ENCODE measurements at places on chromosomes 2 and 18. TPM values are rescaled to one million over a fixed set of nuclear protein-coding genes. Genes with fewer than 3 reads are reported as not detected.

DNA sequence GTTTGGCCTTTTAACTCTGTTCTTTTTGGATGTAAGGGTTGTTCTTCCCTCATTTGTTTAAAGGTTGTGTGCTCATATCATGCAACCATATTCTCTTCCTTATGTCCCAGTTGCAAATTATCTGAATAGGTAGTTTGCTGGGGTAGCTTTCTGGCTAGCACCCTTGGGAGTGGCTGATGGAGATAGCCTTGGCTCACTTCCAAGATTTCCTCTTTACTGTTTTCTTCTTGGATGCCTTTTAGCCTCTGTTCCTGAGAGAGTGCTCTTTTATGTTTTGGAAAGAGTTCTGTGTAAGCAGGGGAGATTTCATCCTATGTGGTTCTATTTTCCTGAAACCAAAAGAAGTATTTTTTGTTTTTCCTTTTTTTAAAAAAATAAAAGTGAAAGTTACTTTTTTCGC, 25.4 kb downstream of the USP14 start:
- no peak for DNase-seq

DNA sequence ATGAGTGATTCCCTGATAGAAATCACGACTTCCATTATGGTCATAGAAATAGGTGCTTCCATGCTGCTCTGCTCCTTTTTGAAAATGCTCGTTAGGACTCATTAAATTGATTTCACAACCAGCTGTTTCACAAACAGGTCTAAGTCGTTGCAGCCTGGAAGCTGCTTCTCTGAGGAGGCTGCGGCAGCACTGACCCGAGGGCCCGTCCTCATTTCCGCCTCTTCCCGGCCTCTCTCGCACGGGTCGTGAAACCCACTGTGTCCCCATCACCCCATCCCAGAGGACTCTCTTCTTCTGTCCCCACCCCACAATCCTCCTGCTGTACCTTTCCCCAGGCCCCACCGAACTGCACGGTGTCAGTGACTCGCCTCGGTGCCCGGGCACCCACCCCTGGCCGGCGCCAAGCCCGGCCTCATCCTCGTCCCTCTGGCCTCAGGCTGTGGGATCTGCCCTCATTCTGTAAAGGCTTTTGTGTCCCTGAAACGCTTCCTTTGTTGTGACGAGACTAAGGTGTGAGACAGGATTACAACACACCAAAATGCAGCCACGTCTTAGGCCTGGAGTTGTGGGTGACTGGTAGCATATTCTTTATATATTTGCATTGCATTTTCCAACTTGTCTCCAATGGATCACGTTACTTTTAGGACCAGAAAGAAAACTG, 112.7 kb upstream of the CTDP1 start:
- DNase-seq: no peak

- no peak for DNase-seq
These were observed 158.5 kb downstream of the CDCA7 start for GRCh38 chr2:173513107-173513727.

GRCh38 chr2:127082974-127083373, 24.0 kb downstream of the BIN1 start:
- no peak for DNase-seq

DNA sequence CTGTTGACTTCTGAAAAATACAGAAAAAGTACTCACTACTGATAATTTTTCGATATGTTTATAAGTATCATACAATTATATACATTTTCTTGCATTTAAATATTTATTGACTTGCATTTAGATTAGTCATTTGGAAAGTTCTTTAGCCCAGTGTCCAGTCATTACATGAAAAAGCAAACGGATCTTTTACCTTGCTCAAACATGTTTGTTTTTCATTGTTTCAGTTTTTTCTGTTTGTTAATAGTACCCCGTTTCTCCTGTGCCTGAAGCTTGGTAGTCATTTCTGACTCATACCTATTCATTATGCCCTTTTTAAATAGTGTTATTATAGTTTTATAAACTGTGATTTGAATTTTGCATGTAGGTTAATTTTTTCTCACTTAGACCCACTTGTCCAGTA, 28.1 kb downstream of the CEP192 start:
- no peak for DNase-seq

DNA sequence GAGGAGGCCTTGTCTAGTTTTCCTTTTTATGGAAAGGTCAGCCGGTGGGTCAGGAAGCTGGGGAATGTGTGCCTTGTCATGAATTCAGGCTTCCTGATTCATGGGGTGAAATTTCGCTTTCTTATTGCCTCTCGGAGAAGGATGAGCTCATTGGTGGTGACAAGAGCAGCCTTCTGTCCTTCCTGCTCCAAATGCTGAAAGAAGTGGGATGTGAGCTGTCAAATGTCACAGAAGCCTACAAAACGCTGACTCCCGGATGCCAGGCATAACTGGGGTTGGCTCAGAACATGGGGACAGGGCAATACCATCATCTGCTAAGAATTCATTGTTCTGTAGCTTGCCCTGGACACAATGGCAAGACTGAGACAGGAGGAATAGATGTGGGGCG, 55.8 kb upstream of the FAM136A start:
- peak; percentile 9 for DNase-seq

DNA sequence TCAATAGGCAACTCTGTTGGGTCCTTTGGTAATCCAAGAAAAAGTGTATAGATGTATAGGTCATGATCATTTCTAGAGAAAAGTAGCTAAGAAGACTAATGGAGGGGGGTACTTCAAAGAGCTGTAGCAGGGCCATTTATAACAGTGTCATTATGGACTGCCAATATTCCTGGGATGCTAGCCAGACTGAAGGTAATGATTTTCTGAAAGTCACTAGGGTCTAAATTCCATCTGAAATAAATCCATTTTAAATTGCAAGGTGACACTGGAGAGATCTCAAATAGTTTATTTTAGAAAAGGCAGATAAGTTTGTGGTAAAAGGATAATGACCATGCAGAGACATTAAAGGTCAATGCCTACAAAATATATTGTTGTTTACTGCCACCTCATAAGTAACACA, 4.5 kb upstream of the SPC25 start:
- DNase-seq: no peak

Gene TMEM169
- 0.40 TPM for total RNA-seq

- no peak for DNase-seq
These were observed 153.3 kb downstream of the RAPGEF4 start for GRCh38 chr2:172888714-172889669.

Gene LYPD6
- 8.5 TPM for total RNA-seq

- DNase-seq: peak; percentile 32
These were observed 339.8 kb upstream of the TCF4 start for GRCh38 chr18:55927831-55928230.

Gene CD207
- total RNA-seq: not detected

Gene FLACC1
- total RNA-seq: not detected

GRCh38 chr18:7740821-7741220, 173.7 kb downstream of the PTPRM start:
- no peak for DNase-seq

DNA sequence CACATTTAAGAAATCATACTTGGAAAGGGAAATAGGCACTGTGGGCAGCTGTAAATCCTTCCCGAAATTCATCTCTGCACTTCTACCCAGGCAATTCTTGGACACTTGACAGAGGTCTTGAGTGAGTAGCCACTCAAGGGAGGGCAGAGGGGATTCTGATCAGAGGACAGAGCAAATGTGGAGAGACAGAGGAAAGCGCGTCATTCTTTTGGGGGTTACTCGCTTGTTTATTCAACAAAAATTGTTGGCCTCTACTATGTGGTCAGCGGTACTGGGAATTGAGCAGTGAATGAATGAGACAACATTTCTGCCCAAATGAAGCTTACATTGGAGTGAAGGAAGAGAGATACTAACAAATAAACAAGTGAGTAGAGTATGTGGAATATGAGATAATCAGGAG, 41.4 kb upstream of the YES1 start:
- DNase-seq: no peak

Gene DSC2
- total RNA-seq: 2.8 TPM

GRCh38 chr2:66699793-66700676, 265.1 kb downstream of the MEIS1 start:
- DNase-seq: no peak

Gene PLCL1
- 0.11 TPM for total RNA-seq

Gene TUBA3E
- 1.0 TPM for total RNA-seq

- DNase-seq: no peak
These were observed 86.8 kb upstream of the ST6GAL2 start for GRCh38 chr2:106972782-106973181.

- DNase-seq: no peak
These were observed 970.2 kb upstream of the PIK3C3 start for GRCh38 chr18:40984856-40985255.

GRCh38 chr2:144439993-144440392, 79.9 kb downstream of the ZEB2 start:
- DNase-seq: no peak

Gene METTL8
- total RNA-seq: 17.1 TPM

GRCh38 chr2:190090148-190090547, 27.6 kb upstream of the MSTN start:
- no peak for DNase-seq

GRCh38 chr2:74006459-74006858, 21.7 kb downstream of the TET3 start:
- no peak for DNase-seq

DNA sequence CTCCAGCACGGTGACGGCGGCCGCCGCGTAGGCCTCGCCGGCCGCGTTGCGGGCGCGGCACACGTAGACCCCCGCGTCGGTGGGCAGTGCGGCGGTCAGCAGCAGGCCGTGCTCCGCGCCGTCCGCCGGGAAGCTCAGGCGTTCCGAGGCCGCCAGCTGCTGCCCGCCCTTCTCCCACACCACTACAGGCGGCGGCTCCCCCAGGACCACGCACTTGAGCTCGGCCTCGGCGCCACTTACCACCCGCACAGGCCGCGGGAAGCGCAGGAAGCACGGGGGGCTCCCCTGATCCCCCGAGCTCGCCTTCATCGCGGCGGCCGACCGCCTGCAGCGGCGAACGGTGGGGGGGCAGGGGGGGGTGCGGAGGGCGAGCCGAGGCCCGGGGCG, 422 bp downstream of the OBSL1 start:
- peak; percentile 30 for DNase-seq

DNA sequence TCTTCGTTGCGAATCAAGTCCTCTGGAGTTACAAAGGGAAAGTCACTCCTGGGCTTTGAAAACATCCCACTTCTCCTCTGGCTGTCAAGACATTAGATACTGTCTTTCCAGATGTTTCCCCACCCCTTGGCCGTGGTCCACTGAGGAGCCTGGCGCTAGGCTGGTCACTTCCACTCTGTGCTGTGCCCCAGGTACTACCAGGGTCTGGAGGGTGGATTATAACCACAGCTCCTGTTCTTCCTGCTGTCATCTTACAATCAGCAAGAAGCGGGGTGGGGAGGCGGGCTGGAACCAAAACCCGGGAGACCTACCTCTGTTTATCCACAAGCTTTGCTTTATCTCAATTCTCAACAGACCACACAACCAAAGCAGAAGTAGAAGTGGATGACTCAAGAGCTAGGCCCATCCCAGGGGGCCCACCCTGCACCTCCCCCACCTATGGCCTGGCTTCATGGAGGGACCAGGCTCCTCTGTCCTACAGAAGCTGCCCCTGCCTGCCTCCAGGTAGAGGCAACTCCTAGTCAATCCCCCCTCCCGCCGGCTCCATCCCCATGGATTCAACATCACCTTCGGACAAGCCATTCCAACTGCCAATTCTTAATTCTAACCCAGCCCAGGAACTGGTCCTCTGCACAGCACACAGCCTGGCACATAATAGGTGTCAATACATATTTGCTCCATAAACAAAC, 17.8 kb downstream of the SMAD7 start:
- peak; percentile 79 for DNase-seq

Gene CD28
- total RNA-seq: not detected

Gene CDKL4
- total RNA-seq: 0.63 TPM

- no peak for DNase-seq
These were observed 277.2 kb upstream of the TMEFF2 start for GRCh38 chr2:192471982-192472381.

Gene PSD4
- 13.3 TPM for total RNA-seq

Gene CCDC141
- total RNA-seq: not detected

DNA sequence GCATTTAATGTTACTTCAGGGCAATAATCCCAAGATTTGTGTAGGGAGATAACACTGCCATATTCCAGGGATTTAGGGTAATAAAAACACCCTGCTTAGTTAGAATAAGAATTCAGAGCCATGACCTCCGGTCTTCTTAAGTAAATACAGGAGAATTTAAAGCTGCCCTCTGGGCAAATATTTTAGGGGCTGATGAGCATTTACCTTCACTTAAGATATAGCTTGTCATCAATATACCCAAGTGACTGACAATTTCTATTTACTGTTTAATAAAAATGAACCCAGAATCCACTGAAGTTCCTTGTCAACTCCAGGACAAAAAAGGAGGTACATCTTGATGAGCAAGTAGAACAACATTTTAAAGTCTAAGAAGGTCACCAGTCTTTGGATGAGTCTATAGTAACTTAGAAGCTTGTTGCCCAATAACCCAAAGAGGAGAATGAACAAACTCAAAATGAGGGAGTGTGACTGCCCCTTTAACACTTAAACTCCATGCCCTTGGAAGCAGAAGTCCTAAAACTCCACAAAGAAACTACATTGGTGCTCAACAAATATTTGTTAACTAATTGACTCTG, 24.3 kb upstream of the IKZF2 start:
- no peak for DNase-seq

DNA sequence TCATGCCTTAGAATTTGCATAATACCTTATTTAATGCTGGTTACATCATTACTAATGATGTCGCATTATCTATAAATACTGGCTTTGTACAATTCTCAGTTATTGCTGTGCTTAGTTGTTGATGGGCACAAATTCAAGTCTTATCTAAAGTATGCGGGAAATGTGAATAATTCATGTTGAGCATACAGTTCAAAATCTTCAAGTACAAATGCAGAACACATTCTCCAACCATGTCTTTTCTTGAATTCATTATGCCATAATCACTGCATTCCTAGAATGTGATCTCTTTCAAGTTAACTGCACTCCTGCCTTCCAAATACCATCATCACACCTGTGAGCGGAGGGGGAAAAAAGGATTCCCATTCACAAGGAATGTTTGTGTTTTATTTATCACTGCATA, 337.0 kb downstream of the MBD2 start:
- no peak for DNase-seq

DNA sequence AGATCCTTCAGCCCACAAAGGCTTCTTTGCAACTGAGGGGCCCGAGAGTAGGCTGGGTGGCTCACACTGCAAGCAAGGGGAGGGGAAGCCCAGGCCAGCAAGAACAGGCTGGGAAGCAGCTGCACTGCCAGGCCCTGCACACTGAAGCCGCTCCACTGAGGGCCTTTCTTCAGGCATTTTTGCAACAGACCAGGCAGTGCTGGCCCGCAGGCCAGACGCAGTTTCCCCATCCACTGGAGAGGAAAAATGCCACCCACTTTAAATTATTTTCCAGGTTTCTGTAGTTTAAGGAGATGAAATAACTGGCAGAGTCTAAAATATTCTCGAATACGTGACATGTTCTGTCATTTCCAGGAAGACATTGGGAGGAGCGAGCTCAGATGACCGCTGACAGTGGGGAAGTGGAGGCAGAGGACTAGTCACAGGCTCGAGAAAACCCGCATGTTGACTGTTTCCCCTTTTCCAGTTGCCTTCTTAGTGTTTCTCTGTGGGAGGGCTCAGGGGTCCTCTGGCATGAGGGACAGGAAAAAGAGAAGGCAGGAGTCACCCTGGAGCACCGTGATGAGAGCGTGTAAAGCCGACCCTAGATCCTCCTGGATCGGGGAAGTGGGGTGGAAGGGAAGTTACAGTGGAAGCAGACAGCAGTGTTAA, 53.3 kb upstream of the B3GNT7 start:
- no peak for DNase-seq
